Astrocyte (in vitro differentiated cells and primary cell): ENCODE measurements at places on chromosomes 5 and 9. TPM values are rescaled to one million over a fixed set of nuclear protein-coding genes. Genes with fewer than 3 reads are reported as not detected.

EQTN gene
- total RNA-seq: not detected in 2 replicates

SPINK7 gene
- not detected in 2 replicates for total RNA-seq

GRCh38 chr9:35729101-35729500, 2.9 kb downstream of the TLN1 start:
- DNase-seq: no peak

GRCh38 chr5:126097876-126098275, 325.3 kb upstream of the GRAMD2B start:
- peak; percentile 58 for DNase-seq

- no peak for DNase-seq
Measured at GRCh38 chr9:78049484-78049883, 17.9 kb upstream of the GNAQ start.

DNA sequence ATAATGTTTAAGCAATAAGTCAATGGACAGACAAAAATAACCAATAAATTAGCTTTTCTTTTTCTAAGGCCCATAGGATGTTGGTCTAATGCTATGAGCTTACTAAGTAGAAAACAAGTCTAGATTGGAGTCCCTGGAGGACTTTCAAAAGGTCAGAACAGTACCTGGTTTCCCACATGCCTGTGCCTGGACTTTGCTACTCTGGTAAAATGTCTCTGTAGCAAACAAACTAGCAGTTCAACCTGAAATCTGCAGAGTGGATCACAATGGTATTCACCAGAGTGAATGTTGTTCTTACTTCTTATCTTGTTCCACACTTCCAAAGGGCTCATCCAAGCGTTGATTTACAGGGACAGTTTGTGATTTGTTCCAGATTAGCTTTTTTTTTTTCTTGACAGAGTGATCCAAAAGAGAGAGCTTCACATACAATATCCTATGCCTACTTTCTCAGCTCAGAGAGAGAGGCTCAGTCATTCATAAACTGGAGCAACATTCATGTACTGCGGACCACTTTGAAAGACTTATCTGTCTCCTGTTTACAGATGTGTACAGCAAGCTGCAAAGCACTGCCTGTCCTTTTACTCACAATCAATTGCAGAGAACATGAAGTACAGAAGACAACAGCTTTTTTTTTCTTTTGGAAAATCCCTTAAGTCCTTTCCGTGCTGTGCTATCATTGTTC, 466.1 kb downstream of the SPATA31D1 start:
- no peak for DNase-seq
